ENCODE measurements at places on chromosomes 12 and 14.

GRCh38 chr14:101155575-101155974, 252.1 kb upstream of the RTL1 start:
- no peak for DNase-seq

DNA sequence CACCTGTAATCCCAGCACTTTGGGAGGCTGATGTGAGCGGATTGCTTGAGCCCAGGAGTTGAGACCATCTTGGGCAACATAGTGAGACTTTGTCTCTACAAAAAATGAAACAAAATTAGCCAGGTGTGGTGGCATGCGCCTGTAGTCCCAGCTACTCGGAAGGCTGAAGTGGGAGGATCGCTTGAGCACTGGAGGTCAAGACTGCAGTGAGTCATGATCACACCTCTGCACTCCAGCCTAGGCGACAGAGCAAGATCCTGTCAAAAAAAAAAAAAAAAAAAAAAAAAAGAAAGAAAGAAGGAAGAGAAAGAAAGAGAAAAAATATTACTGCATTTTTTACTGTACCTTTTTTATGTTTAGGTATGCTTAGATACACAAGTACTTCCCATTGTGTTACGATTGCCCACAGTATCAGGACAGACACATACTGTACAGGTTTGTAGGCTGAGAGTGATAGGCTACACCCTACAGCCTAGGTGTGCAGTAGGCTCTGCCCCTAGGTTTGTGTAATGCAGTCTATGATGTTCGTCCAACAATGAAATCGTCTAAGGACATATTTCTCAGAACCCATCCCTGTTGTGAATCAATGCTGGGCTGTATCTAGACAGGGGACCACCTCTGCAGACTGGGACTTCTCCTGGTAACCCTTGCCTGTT, 160.4 kb upstream of the PWP1 start:
- DNase-seq: no peak

DNA sequence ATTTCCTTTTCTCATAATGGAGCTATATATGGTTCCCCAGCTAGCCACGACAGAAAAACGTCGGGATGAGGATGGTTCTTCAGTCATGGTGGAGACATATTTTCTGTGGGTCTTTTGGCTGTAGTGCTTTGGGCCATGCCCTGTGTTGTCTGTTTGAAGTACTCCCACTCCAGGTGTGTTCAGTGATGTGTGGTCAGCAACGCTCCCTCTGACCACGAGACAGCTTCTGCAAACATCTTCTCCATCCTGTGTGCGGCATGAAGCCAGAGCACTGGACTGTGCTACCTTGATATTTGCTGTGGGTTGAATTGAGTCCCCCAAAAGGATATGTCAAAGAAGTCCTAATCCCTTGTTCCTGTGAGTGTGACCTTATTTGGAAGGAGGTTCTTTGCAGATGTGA, 931.2 kb downstream of the NRXN3 start:
- no peak for DNase-seq

- DNase-seq: peak; percentile 44
These were observed 2.4 kb upstream of the RNASE7 start for GRCh38 chr14:21039585-21040369.

DNA sequence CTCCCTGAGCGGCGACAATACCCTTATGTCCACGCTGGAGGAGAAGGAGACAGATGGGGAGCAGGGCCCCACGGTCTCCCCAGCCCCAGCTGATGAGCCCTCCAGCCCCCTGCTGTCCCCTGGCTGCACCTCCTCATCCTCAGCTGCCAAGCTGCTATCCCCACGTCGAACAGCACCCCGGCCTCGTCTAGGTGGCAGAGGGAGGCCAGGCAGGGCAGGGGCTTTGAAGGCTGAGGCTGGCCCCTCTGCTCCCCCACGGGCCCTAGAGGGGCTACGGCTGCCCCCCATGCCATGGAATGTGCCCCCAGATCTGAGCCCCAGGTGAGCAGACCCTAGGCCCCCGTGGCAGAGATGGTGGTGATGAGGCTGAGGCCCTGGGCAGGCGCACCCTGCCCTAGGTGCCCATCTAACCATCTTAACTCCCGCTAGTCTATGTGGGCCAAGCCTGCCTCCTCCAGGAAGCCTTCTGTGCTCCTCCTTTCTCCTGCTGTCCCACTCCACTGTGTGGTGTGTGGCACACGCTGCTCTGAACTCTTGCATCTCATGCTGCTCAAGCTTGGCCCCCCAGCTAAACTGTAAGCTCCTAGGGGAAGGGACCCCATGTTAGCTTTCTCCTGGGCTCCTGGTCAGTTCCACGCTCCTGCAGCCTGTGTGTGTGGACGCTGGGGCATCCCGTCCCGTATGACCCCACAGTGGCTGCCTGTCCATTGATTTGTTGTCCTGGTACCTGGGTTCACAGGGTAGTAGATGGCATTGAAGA, 12.1 kb downstream of the MCRS1 start:
- no peak for DNase-seq

DNA sequence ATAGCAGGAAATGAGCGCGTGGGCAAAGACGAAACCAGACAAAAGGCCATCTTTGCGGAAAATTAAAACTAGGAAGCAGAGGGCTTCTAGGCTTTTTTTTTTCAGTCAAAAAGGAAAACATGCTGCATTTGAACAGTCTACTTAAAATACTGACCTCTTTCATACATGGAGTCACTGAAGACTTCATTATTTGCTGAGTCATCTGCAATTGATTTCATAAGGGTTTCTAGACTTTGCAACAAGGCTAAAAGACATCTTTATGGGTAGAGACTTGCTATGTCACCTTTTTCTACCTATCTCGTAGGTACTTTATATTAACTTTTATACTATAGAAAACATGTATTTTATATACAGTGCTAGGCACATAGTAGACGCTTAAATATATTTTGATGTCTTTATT, 238.4 kb downstream of the TMEM132D start:
- DNase-seq: no peak

GRCh38 chr12:69994724-69995173, 169.7 kb downstream of the MYRFL start:
- no peak for DNase-seq

- DNase-seq: no peak
These were observed 3.0 kb downstream of the USP15 start for GRCh38 chr12:62263232-62263631.

DNA sequence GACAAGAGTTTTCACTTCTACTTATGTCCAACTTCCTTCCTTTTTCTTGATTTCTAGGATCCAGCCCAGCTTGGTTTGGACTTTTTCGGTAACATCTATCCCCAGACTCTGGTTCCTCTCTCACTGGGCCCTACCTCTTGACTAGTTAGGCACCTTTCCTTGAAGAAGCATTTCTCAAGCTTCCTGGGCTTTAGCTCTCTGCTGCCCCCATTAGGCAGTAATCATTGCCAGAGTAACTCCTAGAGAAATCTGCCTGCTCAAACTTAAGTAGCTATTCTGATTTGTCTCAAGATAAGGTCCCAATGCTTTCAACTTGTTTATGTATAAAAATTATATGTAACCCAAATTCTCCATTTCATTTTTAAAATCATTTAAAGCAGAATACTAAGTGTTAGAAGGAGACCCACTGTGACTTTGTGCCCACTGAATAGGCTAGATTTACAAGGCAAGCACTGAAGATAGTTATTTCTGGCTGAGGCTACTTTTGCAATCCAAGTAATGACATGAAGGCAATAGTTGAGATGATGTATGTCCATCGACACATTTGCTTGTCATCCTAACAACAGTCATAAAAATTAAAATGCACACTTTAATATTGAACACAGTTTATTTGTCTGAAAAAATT, 275.0 kb upstream of the G2E3 start:
- peak; percentile 16 for DNase-seq

GRCh38 chr12:22562036-22563028, 18.0 kb upstream of the C2CD5 start:
- no peak for DNase-seq

- no peak for DNase-seq
These were observed 57.0 kb downstream of the PHLDA1 start for GRCh38 chr12:75974323-75975187.

GRCh38 chr12:112597986-112598385, 179.2 kb downstream of the PTPN11 start:
- no peak for DNase-seq

DNA sequence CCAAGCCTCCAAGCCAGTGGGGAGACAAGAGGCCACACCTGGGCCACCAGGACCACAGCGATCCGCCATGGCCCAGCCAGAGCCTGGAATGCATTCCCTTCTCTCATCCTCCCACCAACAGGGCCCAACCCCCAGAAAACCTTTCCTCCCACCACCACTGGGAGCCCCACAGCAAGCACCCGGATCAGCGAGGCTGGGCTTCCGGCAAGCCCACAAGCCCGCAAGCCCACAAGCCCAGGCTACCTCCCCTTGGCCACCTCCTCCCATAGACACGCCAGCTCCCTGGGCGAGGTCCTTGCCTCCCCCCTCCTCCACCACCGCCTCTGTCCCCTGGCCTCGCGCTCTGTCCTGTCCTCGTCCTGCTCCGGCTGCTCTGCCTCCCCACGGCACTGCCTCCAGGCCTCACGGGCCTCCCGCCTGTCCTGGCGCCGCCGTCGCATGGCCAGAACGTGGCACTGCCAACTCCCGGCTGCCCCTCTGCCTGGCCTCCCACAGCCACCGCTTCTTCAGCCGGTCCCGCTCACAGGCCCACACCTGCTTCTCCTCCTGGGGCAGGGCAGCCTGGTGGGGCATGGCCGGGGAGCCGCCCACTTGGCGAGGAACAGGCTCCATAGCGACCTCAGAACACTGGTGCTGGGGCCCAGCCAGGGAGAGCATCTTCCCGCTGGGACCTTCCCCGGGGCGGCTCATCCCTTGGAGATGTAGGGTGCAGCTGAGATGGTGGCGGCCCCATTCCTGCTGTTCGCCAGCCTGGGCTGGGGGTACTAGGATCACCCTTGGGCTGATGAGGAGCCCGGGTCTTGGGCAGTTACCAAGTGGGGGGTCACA, 5.6 kb downstream of the CDK2AP1 start:
- no peak for DNase-seq

GRCh38 chr12:47705229-47705565, 633 bp downstream of the RPAP3 start:
- no peak for DNase-seq

GRCh38 chr14:76937181-76938091, 91.1 kb downstream of the IRF2BPL start:
- DNase-seq: no peak
